Fibroblast of lung (primary cell): ENCODE measurements at places on chromosomes 3 and 15.
A peak's percentile ranks its signal among the peaks of the same experiment; 100 is the strongest.

DNA sequence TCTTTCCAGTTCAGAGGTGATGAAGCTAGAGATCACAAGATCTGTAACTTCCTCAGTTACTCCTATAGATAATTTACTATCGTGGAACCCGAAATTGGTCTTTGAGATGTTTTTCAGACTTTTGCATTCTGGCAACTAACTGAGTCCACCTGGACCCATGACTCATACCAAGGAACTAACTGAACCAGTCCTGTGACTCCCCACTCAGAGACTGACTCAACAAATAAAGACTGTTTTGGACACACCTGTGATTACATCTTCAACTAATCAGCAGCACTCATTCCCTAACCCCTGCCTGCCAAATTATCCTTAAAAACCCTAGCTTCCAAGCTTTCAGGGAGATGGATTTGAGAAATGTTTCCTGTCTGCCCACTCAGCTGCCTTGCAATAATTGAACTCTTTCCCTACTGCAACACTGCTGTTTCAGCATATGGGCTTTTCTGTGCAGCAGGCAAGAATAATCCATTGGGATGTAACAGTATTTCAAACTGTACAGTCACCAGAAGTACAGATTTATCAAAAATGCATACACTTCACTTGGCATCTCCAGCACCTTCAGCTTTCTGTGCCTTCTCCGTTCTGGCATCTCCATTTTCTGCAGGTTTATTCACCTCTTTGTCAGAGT is 57.7 kb downstream of the GATM start:
- no peak for DNase-seq

DNA sequence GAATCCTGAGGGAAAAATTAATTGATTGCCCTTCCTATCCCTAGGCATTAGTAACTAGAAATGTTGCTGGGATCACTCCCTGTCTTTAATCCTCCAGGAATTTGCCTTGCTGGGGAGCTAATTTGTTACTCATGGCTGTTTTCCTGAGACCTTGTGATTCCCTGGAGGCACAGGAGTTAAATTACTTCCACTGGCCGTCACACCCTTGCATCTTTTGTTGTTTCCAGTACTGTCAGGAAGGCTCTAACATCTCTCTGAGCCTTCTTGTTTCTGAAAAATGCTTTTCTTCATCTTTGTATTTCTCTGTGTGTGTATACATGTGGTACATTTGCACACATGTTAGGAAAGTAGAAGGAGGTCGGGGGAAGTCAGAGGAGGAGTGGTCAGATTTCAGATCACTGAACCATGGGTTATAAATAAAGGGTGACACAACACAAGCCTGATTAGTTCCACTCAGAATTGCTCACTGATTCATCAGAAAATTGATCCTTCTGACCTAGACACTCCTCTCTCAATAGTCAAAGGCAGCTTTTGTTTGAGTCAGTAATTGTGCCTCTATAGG is 23.5 kb upstream of the LRRFIP2 start:
- peak; percentile 17 for DNase-seq

- no peak for DNase-seq
These were observed 167.3 kb downstream of the NECTIN3 start for GRCh38 chr3:111238885-111239284.

DNA sequence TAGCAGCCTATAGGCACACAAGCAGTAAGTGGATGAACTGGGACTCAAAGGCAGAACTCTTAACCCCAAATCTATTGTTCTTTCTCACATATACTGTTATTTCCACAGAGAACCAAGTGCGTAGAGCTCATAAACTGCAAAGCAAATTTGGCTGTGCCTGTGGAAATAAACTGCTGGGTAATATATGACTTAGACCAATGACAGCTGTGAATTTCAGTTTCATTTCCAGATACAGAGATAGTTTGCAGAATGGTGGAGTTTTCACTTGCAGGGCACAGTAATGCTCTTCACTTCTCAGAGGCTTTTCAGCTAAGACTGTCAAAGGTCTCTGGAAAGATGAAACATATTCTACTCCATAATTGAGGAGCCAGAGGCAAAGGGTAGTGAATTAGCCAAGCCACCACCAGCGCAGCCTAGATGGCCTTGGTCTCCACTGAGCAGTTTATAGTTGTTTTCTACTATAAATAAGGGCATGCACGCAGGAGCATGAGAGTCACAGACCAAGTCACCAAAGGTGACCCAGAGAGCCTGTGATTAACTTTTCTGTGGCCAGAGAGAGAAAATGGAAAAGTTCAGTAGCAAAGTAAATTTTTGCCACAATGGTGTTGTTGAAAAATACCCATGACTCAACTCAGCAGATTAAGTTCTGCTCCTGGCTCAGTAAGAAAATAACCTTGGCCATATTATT is 180.7 kb upstream of the GRM7 start:
- no peak for DNase-seq

DNA sequence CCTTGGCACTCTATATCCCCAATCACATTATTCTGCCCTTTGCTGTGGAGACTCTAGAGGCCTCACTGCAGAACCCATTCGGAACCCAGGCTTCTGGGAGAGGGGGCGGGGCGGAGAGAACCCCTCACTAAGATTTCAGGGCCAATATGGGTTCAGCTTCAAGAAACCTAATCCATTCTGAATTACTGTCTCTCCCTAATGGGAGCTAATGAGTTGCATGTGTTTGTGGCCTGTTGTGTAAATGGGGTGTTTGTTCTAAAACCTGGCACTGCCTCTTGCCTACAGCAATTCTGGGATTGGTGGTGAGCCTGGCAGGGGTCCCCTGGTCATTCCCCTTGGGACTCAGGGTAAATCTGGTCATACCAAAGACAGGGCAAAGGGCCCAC is 605 bp upstream of the RASL12 start:
- no peak for DNase-seq

GRCh38 chr3:194285850-194286197 is 65.3 kb downstream of the CPN2 start:
- DNase-seq = peak; percentile 6

DNA sequence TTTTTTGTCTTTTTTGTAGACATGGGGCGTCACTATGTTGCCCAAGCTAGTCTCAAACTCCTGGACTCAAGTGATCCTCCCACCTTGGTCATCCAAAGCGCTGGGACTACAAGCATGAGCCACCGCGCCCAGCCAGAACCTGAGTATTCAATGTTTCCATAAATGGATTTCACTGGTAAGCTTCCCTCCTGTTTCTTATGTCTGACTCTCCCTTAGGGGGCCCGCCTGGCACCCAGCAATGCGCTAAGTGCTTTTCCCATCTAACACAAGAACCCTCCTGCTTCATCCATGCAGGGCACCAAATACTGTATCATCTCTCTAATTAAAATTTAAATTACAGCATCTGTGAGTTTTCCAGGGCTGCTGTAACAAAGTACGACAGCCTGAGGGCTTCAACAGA is 44.9 kb downstream of the KLF15 start:
- DNase-seq = no peak
